ENCODE measurements at places on chromosomes 1 and 21. TPM values are rescaled to one million over a fixed set of nuclear protein-coding genes. Genes with fewer than 3 reads are reported as not detected.

DNA sequence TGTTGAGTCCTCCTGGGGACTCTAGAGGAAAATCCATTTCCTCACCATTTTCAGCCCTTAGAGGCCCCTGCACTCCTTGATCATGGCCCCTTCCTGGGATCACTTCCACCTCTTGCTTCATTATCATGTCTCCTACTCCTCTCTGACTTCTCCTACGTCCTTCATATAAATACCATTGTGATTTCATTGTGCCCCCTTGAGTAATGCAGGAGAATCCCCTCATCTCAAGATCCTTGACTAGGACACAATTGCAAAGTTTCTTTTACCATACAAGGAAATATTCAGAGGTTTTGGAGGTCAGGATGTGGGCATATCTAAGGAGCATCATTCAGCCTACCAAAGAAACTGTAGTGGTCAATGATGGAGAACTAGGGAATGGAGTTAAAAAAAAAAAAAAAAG, 8.8 kb upstream of the GBP6 start:
- H3K36me3 ChIP-seq = no peaks in the 10 kb centered on the region
- H3K4me1 ChIP-seq = no peaks in the 10 kb centered on the region
- H3K27ac ChIP-seq = no peak overlapping the region
- H3K27me3 ChIP-seq = no peaks in the 10 kb centered on the region
- DNase-seq = no peak
- no peak overlapping the region for H3K4me3 ChIP-seq

DNA sequence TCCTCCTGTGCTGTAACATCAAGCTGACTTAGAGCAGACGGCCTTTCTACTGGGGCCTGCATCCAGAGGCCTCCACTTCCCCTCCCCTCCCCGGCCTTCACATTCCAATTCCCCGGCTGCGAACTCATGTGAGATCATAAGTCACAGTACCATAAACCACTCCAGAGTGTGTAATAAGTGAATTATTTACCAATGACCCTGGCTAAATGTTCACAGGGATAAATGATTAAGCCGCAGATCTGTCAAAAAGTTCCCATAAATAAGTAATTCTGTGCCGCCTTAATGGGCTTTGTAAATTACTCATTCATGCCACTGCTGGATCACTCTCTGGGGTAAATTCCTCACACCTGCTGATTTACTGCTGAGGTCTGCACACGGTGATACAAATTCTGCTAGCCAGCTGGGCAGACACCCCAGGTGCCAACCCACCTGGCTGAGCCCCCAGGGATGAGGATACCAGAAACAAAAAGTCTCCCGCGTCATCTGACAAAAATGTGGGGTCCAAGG, 27.4 kb upstream of the KIRREL1 start:
- no peak for DNase-seq
- no peak overlapping the region for H3K4me3 ChIP-seq

ATP1A4 gene
- not detected for total RNA-seq

ZBTB8OS gene
- total RNA-seq = 39.0 TPM
